ENCODE measurements at places on chromosomes 7 and 10. TPM values are rescaled to one million over a fixed set of nuclear protein-coding genes. Genes with fewer than 3 reads are reported as not detected.

- no peak for DNase-seq
Measured at GRCh38 chr7:44347546-44348114, 22.2 kb upstream of the CAMK2B start.

DNA sequence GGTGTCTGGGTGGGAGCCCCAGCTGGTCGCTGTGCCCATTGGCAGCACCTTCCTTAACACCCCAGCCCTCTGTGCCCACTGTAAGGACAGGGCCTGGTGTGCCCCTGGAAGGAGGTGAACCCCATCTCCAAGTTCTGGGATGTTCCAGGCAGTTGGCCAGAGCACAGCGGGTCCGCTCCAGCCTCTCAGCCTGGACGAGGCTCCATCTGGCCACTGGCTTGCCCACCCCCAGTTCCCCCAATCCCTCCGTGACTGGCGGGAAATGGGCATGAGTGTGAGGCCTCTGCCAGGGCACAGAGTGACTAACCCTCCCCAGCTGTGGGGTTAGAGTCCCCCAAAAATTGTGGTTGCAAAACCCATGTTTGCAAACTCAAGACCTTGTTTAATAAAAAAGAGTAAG, 15.6 kb downstream of the GRIFIN start:
- no peak for DNase-seq

Gene NPY4R2
- polyA plus RNA-seq: 0.55 TPM

Gene AGAP6
- 31.5 TPM for polyA plus RNA-seq

Gene FFAR4
- 0.18 TPM for polyA plus RNA-seq

Gene POMZP3
- polyA plus RNA-seq: 22.9 TPM

GRCh38 chr10:122508021-122508420, 46.7 kb downstream of the HTRA1 start:
- no peak for DNase-seq

DNA sequence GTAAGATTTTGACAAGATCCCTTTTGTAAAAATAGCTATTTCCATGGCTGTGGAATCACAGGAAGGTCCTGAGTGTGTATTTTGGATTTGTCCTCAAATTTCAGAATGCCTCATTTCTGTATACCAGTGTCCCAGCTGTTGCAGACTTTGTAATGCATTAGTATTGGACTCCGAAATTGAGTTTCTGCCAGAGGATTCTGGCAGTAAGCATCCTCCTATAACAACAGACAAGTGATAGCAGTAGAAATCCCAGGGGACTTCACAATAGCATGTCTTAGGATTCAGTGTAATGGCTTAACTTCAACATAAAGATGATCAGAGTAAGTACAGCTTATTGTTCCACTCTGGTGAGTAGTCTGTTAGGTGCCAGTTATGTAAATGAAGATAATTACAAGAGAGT, 104.6 kb downstream of the FOXP2 start:
- peak; percentile 36 for DNase-seq

DNA sequence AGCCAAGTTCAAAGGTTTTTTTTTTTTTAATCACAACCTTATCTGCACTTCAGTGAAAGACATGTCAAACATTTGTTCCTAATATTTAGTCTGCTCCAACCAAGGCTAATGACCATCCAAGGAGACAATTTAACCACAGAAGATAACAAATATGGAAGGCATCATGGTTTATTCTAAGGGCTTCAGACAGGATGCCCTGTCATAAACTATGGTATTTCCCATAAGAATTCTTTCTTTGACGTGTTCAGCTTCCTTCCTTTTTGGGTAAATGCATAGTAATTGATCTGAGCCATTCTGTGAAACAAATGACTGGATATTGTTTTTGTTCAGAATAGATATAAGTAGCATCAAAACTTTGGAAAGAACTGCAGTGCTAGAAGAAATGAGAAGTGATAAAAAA, 326.5 kb upstream of the AOAH start:
- no peak for DNase-seq

Gene LRRD1
- polyA plus RNA-seq: 0.91 TPM

Gene NEUROD6
- polyA plus RNA-seq: 0.12 TPM

DNA sequence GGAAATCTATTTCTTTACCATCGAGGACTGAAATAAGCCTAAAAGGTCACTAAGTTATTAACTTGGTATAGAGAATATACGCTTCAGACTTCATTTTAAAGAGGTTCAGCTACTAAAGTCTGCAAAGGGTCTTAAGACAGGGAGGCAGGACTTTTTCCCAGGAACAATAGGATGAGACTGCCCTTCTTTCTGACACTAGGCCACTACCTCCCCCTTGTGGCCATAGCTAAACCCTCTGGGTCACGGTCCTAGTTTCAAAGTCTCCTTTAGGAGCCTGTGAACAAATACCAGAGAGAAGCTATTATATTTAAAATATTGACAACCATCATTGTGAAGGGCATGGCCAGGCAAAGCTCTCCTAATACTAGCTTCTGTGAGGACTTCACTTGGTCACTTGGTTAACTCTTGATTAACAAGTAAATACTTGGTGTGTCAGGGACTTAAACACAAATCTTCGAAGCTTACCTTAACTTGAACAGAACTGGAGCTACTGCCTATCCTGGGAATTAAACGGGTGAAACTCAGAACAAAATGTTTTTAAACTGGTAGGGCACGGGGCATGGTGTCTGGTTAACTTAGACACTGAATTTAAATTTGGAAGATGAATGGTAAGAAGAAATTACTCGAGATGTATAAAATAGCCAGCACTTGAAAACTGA, 75.6 kb downstream of the CCDC6 start:
- no peak for DNase-seq

DNA sequence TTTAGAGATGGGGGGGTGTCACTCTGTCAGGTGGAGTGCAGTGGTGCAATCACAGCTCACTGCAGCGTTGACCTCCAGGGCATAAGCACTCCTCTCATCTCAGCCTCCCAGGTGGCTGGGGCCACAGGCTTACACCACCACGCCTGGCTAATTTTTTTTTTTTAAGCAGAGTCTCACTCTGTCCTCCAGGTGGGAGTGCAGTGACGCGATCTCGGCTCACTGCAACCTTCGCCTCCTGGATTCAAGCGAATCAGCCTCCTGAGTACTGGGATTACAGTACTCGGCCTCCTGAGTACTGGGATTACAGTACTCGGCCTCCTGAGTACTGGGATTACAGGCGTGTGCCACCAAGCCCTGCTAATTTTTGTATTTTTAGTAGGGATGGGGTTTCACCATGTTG, 23.6 kb upstream of the PPIA start:
- no peak for DNase-seq

DNA sequence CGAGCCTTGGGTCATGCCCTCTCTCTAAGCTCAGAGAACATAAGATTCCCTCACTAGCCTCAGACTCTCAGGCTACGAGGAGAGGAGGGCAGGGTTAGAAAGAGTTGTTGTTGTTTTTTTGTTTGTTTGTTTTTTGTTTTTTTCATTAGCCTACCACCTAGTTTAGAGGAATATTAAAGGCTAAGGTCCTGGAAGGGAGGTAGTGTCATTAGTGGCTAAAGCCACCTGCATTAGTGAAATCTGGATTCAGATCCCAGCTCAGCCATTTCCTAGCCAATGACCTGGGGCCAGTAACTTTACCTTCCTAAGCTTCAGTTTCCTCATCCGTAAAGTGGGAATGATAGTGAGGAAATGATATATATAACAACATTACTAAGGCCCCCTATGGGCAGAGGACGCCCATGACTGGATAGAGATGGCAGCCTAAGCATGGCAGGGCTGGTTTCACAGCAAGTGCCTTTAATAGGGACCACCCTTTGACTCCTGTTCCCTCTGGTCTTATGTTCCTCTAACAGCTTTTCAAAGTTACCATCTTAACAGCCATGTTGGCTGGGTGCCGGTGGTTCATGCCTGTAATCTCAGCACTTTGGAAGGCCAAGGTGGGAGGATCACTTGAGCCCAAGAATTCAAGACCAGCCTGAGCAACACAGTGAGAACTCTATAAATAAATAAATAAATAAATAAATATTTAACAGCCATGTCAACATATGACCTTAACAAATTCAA, 5.1 kb downstream of the DDIT4 start:
- DNase-seq: no peak

Gene OR6V1
- not detected for polyA plus RNA-seq

DNA sequence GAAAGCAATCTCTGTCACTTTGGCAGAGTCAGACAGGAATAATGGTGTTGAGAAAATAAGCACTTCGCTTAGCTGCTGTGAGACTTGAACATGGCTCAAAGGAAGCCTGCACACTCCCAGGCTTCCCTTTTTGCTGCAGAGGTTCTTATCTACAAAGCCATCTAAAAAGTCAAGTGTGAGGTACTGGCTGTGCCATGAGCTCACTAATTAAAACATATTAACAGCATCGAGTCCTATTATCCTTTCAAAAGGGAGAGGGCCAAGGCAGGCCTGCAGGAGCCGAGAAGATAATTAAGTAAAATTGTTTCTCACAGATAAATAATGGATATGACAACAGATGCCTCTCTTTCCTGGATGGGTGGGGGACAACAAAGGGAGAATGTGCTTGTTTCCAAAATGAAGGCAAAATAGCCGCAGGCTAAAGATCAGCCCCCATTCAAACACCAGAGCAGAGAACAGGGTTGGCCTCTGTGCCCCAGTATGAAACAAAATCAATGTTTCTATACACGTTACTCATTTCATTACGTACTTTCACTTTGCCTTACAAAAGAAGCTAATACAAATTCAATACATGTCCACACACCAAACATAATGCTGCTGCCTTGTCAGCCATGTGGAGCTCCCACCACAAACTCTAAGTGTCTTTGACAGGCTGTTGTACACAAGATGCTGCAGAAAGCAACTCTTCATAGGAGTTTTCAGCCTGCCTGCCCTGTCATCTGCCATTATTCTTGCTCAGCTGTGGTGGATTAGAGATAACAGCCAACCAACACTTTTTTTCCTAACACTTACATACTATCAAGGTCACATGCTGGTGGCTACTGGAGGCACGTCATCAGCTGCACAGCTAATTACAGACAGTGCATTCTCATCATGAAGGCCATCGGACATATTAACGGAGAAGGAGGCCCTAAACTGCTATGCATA, 55.3 kb downstream of the ELAPOR2 start:
- DNase-seq: no peak

Gene FAM221A
- polyA plus RNA-seq: 18.8 TPM

DNA sequence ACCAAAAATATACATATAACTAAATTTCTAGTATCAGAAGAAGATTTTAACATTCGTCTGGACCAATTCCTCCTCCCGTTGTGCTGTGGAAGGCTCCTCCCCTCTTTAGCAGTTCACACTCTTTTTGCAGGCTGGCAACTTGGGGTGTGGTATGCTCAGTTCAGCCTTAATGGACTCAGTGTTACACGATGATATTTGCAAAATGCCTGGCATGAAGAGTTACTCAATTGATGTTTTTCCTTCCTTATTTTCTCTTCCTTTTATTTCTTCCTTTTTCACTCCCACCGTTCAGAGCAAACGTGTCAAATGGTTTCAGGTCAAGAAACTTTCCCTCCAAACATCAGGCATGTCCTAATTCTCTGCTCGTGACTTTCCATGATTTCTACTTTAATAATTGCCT, 248.3 kb downstream of the PHF14 start:
- no peak for DNase-seq

- no peak for DNase-seq
Measured at GRCh38 chr7:19957664-19958063, 184.2 kb upstream of the TMEM196 start.

Gene OR9A4
- polyA plus RNA-seq: not detected

DNA sequence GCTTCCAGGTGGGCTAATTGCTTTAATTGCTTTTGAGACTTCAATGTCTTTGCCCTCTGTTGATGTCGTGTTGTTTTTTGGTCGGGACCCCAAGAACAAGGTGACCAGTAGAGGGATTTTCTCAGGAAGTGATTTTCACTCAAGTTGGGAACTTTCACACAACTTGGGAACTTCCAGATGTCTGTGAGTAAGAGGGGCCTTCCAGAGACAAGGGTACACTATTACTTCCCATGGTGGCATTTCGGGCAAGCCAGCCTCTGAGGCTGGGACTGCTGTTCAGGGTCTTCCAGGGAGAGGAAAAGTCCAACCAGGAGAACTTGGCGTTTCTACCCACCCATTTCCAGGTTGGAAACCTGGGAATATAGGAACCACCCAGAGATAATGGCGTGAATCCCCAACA, 170.0 kb upstream of the CDCA7L start:
- DNase-seq: no peak

- no peak for DNase-seq
Measured at GRCh38 chr10:28147706-28148105, 148.8 kb upstream of the ODAD2 start.

DNA sequence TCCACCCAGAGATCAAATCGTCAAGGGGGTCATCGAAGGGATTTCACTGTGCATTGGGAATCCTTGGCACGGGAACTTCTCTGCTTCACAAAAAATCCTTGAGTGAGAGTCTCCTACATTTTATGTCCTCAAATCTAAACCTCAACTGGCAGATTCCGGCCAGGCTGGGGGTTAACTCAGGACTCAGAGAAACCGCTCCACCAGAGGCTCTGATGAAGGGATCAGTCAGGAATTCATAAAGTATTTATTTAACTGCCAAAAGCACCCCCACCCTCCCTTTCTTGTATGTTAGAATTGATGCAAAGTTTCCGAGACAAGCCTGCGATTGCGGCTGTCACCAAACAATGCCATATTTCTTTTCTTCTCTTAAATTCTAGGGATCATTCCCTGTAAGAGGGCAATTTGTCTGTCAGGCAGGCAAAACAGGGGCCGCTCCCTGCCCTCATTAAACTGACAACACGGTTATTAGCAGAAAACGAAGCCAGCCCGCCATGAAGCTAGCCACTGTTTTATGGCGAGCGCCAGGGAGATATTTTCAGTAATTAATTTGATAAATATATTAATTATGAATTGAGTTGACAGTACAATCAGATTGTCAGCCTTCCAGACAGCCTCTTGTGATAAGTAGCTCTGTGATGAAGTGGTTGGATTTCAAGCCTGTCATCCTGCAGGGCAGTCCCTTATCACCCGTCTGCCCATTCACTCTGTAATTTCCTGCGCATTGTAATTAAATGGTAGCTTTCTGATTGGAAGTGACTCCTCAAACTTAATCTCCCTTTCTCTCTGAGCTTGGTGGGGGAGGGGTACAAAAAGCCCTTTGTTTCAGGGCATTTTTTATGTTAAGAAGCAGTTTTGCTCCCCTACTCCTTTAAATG, 153.0 kb upstream of the GPR26 start:
- peak; percentile 18 for DNase-seq

Gene C7orf57
- polyA plus RNA-seq: 2.7 TPM

Gene SPDYE11
- polyA plus RNA-seq: 0.98 TPM

- DNase-seq: no peak
Measured at GRCh38 chr7:36430186-36430585, 40.5 kb downstream of the ANLN start.

Gene TEX36
- not detected for polyA plus RNA-seq

Gene CNOT4
- 34.8 TPM for polyA plus RNA-seq

GRCh38 chr7:7434329-7434728, 101.3 kb downstream of the COL28A1 start:
- no peak for DNase-seq

Gene ITIH2
- polyA plus RNA-seq: 2.5 TPM

Gene PYROXD2
- polyA plus RNA-seq: 37.3 TPM

GRCh38 chr7:157898261-157898660, 561.5 kb downstream of the DNAJB6 start:
- DNase-seq: no peak

GRCh38 chr10:69407621-69408301, 9.0 kb downstream of the TACR2 start:
- no peak for DNase-seq

Gene PRKG1
- polyA plus RNA-seq: 18.9 TPM

Data from right lung (tissue), 10 donors.